Tracheal epithelial cell (primary cell): ENCODE measurements at places on chromosomes 4 and X. TPM values are rescaled to one million over a fixed set of nuclear protein-coding genes. Genes with fewer than 3 reads are reported as not detected.

The HERC5 gene
- total RNA-seq = 2.2 TPM in 1 of 2 replicates, not detected in the other

The SHROOM4 gene
- 0.43 and 1.4 TPM in 2 replicates for total RNA-seq

The FGA gene
- not detected in 2 replicates for total RNA-seq

The GRSF1 gene
- total RNA-seq = 87.6 and 94.7 TPM in 2 replicates

The TSR2 gene
- 5.8 and 6.0 TPM in 2 replicates for total RNA-seq

The GCNA gene
- 0.72 and 2.6 TPM in 2 replicates for total RNA-seq

The PARM1 gene
- total RNA-seq = under 0.01 and 0.21 TPM in 2 replicates

The ADGRL3 gene
- total RNA-seq = under 0.01 TPM in 1 of 2 replicates, not detected in the other

The RPL36A gene
- 349 and 594 TPM in 2 replicates for total RNA-seq

The UNC5C gene
- total RNA-seq = under 0.01 TPM in 1 of 2 replicates, not detected in the other

The TECRL gene
- total RNA-seq = not detected in 2 replicates

The AWAT2 gene
- total RNA-seq = not detected in 2 replicates

The SSX3 gene
- total RNA-seq = not detected in 2 replicates

The ARMCX1 gene
- 7.2 and 15.7 TPM in 2 replicates for total RNA-seq

The CXCL8 gene
- total RNA-seq = 3.2 and 412 TPM in 2 replicates

The OPHN1 gene
- total RNA-seq = 3.0 and 4.8 TPM in 2 replicates

The FRG2 gene
- total RNA-seq = not detected in 2 replicates

The UCHL1 gene
- total RNA-seq = 20.7 and 202 TPM in 2 replicates

The QRFPR gene
- total RNA-seq = 0.24 TPM in 1 of 2 replicates, not detected in the other

The MANBA gene
- 81.4 and 93.1 TPM in 2 replicates for total RNA-seq

The GPM6B gene
- total RNA-seq = under 0.01 and 0.21 TPM in 2 replicates

The MAD2L1 gene
- 2.3 and 4.1 TPM in 2 replicates for total RNA-seq

The MAGEA10 gene
- total RNA-seq = not detected in 2 replicates

The ARHGAP10 gene
- total RNA-seq = 10.9 and 14.9 TPM in 2 replicates

The SOX3 gene
- not detected in 2 replicates for total RNA-seq

The AIFM1 gene
- total RNA-seq = 11.3 and 15.9 TPM in 2 replicates
